ENCODE measurements at places on chromosomes 5 and 9. TPM values are rescaled to one million over a fixed set of nuclear protein-coding genes. Genes with fewer than 3 reads are reported as not detected.
A peak's percentile ranks its signal among the peaks of the same experiment; 100 is the strongest.

DNA sequence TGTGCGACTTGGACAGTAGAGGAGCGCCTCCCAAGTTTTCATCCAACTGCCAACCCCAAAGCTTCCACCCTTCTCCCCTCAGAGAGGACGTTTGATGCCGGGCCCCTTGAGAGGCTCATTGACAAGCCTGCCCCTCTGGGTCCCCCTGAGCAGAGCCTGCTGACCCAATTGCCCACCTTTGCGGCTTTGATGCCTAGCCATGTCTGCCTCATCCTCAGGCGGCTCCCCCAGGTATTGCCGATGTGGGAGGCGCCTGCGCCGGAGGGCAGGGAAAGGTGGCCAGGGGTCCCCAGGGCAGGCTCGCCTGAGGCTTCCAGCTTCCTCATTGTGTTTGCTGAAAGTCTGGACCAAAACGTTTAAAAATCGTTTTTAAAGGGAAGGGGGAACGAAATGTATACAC, 1.4 kb downstream of the ODF2 start:
- no peak overlapping the region for H3K27ac ChIP-seq
- H3K27me3 ChIP-seq, result no peaks in the 10 kb centered on the region
- DNase-seq, result no peak

GRCh38 chr5:40402007-40402364, 277.7 kb upstream of the PTGER4 start:
- no peaks in the 10 kb centered on the region for H3K4me1 ChIP-seq
- no peak for DNase-seq
- H3K36me3 ChIP-seq, result no peaks in the 10 kb centered on the region
- no peaks in the 10 kb centered on the region for H3K27me3 ChIP-seq
- H3K4me3 ChIP-seq, result no peak overlapping the region

GRCh38 chr5:33850100-33850594, 41.6 kb downstream of the ADAMTS12 start:
- H3K4me3 ChIP-seq, result no peak overlapping the region
- no peak for DNase-seq
- no peaks in the 10 kb centered on the region for H3K27me3 ChIP-seq
- H3K27ac ChIP-seq, result no peak overlapping the region

DNA sequence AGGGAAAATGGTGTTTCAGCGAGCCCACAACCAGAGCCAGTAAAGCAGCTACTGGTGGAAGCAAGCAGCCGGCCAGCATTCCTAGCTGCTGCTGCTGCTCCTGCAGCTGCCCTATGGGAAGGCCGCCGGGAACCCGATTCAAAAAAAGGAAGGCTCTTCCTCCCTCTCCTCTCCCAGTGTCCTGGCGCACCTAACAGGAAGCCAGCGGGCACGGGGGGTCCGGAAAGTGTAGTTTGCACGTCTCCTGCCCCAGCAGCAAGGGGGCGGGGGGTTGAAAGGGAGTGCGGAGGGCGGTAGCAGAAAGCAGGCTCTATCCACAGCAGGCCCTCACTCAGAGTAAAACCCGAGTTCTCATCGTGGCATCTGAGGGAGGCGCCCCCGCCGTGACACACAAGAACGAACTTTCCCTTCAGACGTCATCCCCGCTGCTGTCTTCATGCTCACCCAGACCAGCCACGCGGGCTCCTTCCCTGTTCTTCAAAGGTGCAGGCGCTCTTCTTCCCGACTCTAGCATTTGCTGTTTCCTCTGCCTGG, 16.5 kb downstream of the GRXCR2 start:
- peak overlapping the region; percentile 10 for H3K4me3 ChIP-seq
- H3K27ac ChIP-seq, result peak overlapping the region; percentile 37
- no peaks in the 10 kb centered on the region for H3K36me3 ChIP-seq
- peak; percentile 42 for DNase-seq

- H3K27ac ChIP-seq, result no peak overlapping the region
- H3K36me3 ChIP-seq, result no peaks in the 10 kb centered on the region
- DNase-seq, result no peak
- H3K4me3 ChIP-seq, result no peak overlapping the region
- H3K27me3 ChIP-seq, result no peaks in the 10 kb centered on the region
These were observed 2185.8 kb upstream of the ACO1 start for GRCh38 chr9:30198463-30199309.

- peaks cover 4% of the 10 kb centered on the region for H3K4me1 ChIP-seq
- H3K4me3 ChIP-seq, result no peak overlapping the region
- H3K27me3 ChIP-seq, result no peaks in the 10 kb centered on the region
- H3K27ac ChIP-seq, result no peak overlapping the region
- no peaks in the 10 kb centered on the region for H3K36me3 ChIP-seq
- no peak for DNase-seq
These were observed 379.7 kb downstream of the PSAT1 start for GRCh38 chr9:78676623-78677022.

DNA sequence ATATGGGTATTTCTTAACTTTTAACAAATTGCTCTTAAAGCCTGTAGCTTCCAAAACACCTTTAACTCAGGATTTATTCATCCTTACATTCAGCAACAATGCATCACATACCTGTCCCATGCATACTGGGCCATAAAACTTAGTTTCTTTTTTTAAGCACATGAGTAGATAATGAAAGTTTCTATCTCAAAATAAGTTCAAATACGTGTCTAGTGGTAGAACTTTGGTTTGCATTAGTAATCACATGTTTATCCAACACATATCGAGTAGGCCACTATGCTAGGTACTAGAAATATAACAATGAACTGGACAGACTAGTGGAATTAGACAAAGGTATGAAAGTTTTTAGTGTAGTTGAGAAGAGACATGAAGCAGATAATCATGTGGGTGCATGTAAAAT, 99.6 kb downstream of the DOCK2 start:
- no peaks in the 10 kb centered on the region for H3K4me1 ChIP-seq
- no peak overlapping the region for H3K27ac ChIP-seq
- no peaks in the 10 kb centered on the region for H3K27me3 ChIP-seq
- H3K4me3 ChIP-seq, result no peak overlapping the region
- no peaks in the 10 kb centered on the region for H3K36me3 ChIP-seq
- no peak for DNase-seq

DNA sequence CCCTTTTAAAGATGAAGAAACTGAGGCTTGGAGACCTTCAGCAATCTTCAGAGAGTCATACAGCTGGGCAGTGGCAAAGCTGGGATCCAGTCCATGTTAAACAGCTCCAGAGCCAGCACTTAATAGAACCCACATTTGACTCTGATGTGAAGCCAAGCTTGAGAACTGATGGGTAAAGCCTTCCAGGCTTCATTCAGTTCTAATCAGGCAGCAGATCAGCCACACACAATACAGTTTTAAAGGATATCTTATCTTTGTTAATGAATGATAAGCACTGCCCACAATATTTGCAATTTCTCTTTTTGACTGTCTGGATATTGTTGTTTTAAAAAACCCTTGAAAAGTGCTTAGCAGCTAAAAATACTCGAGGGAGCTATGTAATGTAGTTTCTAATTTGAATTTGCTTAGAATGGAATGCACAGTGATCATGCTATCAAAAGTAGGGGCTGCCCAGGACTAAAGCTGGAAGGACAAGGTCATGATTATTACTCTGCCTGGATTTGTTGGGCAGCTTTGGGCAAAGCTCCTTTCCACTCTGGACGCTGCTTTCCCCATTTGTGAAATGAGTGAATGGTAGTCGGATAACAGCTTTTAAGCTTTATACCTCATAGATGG, 31.3 kb upstream of the HTR4 start:
- H3K4me3 ChIP-seq, result no peak overlapping the region
- H3K4me1 ChIP-seq, result no peaks in the 10 kb centered on the region
- no peak for DNase-seq
- no peaks in the 10 kb centered on the region for H3K36me3 ChIP-seq
- H3K27ac ChIP-seq, result no peak overlapping the region

DNA sequence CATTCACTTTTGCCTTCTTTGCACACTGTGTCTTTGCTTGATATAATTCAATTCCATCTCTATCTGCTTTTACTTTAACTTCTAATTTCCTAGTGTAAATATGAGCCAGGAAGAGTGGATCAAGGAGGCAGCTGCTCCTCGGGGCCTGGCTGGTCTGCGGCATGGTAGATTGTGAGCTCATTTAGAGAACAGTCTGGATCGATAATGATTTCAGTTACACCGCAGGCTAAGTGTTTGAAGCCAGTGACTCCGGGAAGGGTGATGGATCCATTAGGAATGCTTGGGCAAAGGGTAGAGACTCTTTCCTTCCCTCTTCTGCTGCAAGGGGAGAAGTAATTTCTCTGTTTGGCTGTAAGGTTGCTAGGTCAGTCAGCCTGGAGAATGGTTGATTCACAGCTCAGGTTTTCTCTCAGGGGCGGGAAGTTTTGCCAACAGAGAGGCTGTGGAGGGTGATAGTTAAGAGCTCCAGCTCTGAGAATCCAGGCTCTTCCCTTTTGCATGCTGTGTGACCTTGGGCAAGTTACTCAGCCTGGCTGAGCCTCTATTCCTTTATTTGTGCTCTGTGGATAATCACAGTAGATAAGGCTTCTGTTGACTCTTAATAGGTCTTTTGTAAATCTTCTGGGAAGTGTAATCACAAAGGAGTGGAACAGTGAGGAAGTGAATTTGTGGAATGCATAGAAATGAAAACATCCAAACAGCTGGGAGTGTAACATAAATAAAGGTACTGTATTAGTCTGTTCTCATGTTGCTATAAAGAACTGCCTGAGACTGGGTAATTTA, 99.1 kb downstream of the PTTG1 start:
- no peaks in the 10 kb centered on the region for H3K36me3 ChIP-seq
- H3K27me3 ChIP-seq, result no peaks in the 10 kb centered on the region

The CKMT2 gene
- total RNA-seq, result 1.7 TPM

The MAMDC4 gene
- 11.4 TPM for total RNA-seq

The SHB gene
- 18.4 TPM for total RNA-seq

The FUBP3 gene
- 81.5 TPM for total RNA-seq

The GALNT12 gene
- 58.6 TPM for total RNA-seq
